ENCODE measurements at places on chromosomes 2 and 18. TPM values are rescaled to one million over a fixed set of nuclear protein-coding genes. Genes with fewer than 3 reads are reported as not detected.

IL36B gene
- total RNA-seq, result not detected

TGFA gene
- total RNA-seq, result 14.3 TPM

PHOSPHO2 gene
- 11.8 TPM for total RNA-seq

GMCL1 gene
- total RNA-seq, result 13.5 TPM

PRSS56 gene
- under 0.01 TPM for total RNA-seq

All from frontal cortex (tissue), 4 donors.